NCI-H1417 (cell line): ENCODE measurements at places on chromosomes 13 and 19.

GRCh38 chr19:4732680-4733114 lies 9.1 kb upstream of the DPP9 start:
- DNase-seq: peak; percentile 79

- DNase-seq: no peak
Observed at GRCh38 chr19:4326837-4327251, 11.8 kb downstream of the STAP2 start.

- no peak for DNase-seq
Observed at GRCh38 chr13:39095500-39095899, 57.2 kb downstream of the NHLRC3 start.

DNA sequence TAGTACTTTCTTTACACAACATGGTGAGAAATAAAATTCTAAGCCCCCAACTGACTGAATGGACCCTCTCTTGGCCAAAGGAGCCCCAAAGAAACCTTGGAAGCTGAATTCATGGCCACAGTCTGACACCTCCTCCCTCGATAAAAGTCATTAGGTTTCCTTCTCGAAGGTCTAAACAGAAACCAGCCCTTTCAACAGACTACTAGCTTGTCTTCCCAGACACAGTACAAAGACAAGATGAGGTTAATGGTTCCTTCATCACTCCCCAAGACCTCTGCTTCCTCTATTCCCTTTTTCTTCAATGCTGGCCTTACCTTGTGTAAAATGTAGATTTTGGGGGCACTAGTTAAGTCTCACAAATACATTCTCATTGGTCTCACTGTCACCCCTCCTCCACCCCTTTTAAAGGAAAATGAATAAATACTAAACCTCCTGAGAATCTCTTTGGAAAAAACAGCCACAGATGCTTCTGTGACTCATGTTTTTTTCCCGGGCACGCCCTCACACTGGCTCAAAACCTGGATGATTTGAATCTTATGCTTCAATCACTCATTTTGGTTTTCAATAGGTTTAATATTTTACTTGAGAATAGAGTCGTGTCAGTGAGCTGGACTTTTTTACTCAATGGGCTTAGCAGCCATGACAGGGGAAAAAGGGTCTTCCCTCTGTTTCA lies 65.8 kb upstream of the MED4 start:
- no peak for DNase-seq

- no peak for DNase-seq
Observed at GRCh38 chr19:6167115-6167514, 31.6 kb downstream of the ACSBG2 start.

DNA sequence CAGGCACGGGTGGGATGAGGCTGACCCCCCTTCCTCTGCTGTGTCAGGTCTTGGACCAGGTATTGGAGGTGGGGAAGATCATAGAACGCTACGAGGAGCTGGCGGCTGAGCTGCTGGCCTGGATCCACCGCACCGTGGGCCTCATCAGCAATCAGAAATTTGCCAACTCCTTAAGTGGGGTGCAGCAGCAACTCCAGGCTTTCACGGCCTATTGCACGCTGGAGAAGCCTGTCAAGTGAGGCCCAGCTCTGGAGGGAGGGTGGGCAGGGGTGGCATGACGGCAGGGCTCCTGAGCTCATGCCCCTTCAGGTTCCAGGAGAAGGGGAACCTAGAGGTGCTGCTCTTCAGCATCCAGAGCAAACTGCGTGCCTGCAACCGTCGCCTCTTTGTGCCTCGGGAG lies 35.3 kb downstream of the SPTBN4 start:
- no peak for DNase-seq

DNA sequence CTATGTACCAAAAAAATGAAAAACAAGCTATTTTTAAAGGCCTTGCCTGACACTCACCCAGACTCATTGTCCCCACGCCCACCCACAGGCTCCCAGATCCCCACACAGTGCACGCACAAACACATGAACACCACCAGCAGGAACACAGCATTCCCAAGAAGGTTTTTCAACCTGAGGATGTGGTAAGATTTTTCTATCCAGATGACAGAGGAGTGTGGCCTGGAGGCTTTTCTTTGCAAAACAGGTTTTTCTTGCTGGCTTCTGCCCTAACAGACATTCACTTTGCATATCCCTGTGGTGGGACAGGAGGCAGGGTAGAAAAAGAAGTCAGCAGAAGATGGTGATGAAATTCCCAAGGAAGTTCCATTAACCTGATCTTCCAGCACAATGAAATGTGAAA lies 97.8 kb downstream of the KLF12 start:
- no peak for DNase-seq

DNA sequence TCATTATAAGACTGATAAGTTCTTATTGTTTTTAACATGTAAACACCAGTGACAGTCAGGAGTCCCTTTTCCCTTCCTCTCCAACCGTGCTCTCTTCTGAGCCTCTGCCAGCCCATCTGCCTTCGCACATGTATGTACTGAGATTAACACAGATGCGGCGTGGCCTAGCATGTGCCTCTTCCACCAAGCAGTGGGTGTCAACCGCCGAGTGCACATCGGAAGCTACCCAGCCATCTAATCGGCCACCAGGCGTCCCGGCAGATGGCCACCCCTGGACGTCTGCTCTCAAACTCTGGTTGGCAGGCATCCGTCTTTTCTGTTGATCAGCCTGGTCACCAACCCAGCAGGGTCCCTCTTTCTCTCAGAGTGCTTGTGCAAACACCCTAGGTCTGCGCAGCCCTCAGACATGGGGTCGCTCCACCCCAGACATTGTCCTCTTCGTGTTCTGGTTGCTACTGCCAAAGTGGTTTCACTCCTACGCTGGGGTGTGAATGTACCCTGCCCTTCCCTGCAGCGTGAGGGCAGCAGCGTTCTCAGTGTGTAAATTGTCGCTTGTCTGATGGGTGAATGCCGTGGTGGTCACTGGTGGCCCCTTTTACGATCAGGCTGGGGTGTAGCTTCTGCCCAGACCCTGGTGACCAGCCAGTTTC lies 57.7 kb upstream of the LDLR start:
- DNase-seq: no peak

GRCh38 chr19:38919837-38920601 lies 8.0 kb upstream of the CCER2 start:
- DNase-seq: no peak

DNA sequence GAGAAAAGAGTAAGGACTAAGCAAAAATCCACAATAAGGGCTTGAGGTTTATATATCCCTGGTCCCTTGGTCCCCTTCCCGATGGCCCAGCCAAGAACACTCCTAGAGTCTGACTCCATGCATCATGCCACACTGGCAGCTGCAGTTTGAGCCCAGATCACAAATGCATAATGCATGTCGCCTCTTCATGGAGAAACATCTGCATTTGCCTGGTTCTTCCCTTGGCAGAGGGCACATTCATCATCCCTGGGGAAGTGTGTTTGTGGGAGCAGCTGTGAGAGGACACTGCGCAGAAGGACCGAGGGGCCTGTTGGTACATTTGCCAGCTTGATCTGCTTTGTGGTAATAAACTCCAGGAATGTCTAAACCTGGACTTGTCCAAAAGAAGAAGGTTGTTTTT lies 731.8 kb downstream of the FGF9 start:
- DNase-seq: no peak

DNA sequence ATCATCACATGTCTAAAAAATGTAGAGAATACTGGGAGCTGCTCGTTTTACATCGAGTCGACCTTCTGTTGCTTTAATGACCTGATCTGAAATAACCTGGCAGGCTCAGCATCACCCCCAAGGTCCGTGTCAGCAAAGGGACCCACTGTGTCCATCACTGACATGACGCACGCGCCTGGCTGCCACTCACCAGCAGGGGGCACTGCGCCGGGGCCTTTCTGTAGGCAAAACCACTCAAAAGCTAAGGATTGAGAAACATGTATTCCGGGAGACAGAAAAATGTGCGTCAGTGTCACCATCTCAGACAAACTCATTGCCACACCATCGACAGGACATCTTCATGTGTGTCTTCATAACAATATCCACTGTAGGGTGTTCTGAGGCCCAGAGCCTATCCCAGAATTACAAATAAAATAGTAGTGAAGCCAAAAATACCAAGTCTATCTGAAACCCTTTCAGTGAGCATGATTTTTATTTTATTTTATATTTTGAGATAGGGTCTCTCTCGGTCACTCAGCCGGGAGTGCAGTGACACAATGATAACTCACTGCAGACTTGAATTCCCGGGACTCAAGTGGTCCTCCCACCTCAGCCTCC lies 130.3 kb upstream of the LSM14A start:
- peak; percentile 51 for DNase-seq

DNA sequence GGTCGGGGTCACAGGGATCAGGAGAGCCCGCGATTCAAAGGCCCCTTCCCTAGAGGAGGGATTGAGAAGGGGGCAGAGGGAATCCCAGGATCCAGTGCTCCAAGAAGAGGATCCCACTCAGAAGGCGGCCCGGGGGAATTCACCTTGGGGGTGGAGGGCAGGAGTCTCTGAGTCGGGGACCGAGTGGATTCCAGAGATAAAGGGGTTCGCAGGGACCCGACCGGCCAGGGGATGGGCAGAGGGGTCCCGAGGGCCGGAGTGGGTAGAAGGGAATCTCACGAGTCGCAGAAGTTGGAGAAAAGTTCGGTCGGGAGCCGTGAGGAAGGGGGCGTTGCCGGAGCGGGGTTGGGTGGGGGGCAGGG lies 261 bp downstream of the PRKD2 start:
- DNase-seq: no peak

GRCh38 chr13:29934531-29935308 lies 84.3 kb upstream of the UBL3 start:
- peak; percentile 66 for DNase-seq

- DNase-seq: peak; percentile 68
Observed at GRCh38 chr19:48608798-48609263, 2.3 kb downstream of the SPACA4 start.

GRCh38 chr19:28569132-28570131 lies 643.5 kb downstream of the UQCRFS1 start:
- no peak for DNase-seq

GRCh38 chr19:36266375-36266961 lies 51.6 kb downstream of the ZNF146 start:
- no peak for DNase-seq

DNA sequence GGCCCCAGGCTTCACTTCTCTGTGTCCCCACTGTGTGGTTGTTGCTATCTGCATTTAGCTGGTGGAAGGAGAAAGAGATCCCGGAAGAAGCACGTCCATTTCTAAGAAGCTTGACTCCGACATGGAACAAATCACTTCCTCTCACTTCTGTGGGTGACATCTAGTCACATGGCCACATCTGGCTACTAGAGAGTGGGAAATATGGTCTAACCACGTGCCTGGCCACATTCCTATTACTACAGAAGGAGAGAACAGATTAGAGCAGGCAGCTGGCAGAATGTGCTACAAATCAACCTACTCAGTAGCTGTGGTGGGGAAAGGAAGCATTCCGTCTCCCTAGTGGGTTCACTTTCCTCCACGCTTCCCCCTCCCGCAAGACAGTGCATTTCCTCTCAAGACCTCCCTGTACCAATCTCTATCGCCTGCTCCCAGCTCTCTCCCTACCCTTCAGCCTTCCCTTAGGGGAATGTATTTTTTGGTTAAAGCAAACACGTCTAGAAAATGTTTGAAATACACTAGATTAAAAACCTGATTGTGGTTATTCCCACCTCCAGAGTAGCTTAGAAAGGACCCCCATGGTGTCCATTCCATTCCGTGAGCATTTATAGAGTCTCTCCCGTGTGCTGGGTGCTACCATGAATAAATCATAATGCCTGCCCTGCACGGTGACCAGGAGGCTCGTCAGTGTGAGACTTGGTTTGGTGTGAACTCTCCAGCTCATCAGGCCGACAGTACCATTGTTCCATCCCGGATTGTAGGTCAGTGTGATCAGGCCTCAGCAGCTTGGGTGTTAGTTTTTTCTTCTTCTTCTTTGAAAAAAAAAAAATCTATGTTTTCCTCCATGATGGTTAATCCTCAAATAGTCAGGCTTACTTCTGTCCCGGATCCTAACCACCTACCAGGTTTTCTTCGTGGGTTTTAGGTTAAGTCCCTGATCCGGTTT lies 8.0 kb upstream of the AMER2 start:
- no peak for DNase-seq

DNA sequence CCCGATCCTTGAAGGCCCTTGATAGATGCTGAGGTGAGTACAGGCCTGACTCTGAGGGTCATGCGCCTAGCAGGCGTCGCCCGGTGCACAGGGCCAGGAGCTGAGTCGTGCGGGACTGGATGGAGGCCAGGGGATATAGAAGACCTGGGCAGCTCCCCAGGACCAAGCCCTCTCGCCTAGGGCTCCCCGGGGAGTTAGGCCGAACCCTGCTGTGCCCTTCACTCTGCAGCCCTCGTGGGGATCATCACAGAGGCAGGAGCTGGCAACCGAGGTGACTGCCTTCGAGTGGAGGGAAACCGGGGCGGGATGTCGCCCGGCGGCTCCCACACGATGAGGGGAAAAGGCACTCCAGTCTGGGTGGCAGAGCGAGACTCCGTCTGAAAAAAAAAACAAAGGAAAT lies 11.7 kb downstream of the CSNK1G2 start:
- no peak for DNase-seq

DNA sequence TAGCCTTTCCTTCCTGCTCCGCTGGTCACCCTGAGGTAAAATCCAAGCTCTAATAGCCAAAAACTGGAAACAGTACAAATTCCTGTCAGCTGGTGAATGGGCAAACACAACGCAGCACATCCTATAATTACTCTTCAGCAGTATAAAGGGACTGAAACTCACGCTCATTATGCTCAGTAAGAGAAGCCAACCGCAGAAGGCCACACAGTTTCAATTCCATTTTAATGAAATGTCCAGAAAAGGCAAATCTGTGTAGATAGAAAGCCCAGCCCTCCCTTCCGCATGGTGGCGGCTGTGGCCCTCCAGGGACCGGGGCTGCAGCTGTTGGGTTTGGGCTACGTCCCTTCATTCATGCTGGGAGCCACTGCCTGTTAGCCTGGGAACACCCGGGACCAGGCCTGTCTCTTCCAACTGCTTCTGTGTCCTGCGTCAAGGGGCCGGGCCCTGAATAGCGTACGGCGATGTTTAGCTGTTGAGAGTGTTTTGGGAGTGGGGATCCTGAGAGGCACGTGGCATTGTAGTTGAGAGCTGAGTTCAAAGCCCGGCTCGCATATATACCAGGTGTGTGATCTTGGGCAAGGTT lies 23.5 kb downstream of the NKPD1 start:
- no peak for DNase-seq

- DNase-seq: no peak
Observed at GRCh38 chr19:5694956-5695648, 5.0 kb downstream of the RPL36 start.

DNA sequence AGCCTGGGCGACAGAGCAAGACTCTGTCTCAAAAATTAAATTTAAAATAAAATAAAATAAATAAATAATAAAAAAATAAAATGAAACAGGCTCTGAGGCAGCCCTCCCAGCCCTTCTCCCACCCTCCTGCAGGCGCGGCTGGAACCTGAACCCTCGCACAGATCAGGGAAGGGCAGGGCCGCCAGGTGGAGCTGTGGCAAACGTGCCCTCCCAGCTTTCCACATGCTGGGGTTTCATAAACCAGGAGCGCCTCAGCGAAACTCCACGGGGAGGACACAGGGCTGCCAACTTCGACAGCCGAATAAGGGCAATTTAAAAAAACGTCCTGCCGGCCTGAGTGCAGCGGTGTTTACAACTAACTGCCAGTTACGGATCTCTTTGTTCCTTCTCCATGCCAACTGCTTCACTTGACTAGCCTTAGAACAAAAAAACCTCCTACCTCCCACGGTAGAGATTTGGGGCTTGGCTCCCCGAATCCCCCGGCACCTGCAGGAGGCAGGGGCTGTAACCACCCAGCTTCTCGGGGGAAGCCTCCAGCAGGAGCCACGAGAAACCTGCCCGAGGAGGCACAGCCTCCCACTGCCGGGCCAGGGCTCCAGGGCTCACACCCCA lies 15.9 kb downstream of the ZNF787 start:
- DNase-seq: peak; percentile 7
